NCI-H1436 treated with DMSO at 0.1 percent for 48 hours (cell line): ENCODE measurements at places on chromosomes 7 and 10.

DNA sequence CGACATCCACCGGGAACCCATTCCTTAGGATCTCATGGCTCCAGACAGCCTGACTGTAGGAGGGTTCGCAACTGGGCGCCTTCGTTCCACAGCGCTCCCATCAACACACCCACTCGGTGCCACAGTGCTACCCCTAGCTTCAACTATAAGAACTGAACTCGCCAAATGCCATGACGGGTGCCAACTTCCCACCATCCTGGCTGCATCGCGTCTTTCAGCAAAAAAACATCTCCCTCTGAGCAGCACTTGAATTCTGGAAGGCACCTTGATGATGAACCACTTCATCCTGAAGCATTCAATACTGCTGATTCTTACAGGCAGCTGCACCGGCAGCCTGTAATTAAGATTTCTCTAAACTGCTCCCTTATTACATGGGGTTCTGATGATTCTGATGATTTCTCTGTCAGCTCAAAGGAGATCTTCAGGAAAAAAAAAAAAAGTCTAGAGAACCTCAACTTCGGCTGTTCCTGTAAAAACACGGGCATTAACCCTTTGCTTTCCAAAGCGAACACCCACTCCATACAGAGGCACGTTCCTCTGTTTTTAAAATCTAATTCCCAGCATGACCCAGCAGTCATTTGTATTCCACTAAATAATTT is 1.3 kb downstream of the CYTH3 start:
- DNase-seq = no peak

DNA sequence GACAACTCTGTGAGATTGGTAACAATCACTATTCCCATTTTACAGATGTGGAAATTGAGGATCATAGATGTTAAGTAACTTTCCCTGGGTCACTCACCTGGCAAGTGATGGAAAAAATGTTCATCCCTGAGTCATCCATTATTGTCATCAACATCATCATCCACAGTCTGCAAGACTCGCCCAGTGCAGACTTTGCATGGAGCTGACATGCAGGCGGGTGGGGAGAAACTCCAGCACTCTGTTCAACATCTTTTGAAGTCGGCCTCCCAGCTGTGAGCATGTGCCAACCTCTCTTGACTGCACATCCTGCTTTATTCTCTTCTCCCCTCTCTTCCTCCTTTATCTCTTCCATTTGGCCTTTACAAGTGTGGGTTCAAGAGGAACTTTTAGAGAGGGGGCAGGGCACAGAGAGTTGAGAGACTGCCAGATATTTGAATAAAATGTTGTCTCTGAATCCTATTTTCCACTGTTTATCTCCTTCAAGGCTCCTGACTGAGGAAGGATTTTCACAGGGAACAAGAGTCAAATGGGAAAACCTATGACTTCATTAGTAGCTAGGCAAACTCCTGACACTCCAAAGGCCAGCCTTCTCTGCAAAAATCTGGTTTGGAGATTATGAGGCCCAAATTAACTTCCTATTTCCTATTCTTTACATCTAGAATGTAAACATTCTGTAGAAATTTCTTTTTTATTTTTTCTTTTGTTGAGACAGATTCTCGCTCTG is 283.7 kb upstream of the PODXL start:
- DNase-seq = no peak

- no peak for DNase-seq
Observed at GRCh38 chr10:47036771-47037170, 125.5 kb downstream of the PTPN20 start.

GRCh38 chr10:48364659-48365405 is 58.4 kb downstream of the MAPK8 start:
- peak; percentile 17 for DNase-seq

DNA sequence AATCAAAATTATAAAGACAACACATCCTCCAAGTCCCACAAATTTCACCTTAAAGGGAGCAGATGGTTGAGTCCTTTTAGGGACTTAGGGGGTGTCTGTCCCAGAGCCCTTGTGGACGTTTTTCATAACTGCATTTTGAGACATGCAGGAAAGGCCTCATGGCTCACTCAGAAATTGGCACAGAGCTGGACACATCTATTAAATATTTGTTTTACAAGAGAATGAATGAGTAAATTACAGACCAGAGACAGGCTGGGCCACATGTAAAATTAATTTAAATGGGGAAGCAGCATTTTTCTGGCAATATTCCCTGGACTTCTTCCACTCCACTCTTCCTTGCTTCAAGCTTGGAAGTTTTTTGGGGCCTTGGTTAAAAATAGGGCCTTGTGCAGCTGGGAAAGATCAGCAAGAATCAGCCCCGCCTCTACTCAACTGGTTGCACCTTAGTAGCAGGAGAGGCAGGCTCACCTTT is 20.0 kb downstream of the LAMB1 start:
- no peak for DNase-seq

DNA sequence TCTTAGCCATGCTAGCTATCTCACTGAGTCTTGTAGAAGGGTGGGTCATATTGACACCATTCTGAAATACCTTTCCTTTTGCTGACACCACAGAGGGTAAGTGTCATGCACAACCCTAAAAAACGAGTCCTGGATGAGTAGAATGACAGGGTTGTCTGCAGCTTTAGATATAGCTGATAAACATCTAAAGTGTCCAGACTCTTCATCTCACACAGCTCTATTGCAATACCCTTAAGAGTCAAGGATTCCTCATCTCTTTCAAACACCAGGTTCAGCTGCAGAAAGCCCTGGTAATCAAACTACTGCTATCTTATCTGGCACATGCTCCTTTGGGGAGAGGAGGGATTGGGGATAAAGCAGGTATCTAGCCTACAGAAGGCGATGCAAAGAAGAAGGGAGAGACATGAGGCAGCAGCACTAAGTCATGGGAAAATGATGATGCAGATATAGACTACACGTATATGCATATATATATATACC is 127.0 kb downstream of the ANK3 start:
- no peak for DNase-seq

DNA sequence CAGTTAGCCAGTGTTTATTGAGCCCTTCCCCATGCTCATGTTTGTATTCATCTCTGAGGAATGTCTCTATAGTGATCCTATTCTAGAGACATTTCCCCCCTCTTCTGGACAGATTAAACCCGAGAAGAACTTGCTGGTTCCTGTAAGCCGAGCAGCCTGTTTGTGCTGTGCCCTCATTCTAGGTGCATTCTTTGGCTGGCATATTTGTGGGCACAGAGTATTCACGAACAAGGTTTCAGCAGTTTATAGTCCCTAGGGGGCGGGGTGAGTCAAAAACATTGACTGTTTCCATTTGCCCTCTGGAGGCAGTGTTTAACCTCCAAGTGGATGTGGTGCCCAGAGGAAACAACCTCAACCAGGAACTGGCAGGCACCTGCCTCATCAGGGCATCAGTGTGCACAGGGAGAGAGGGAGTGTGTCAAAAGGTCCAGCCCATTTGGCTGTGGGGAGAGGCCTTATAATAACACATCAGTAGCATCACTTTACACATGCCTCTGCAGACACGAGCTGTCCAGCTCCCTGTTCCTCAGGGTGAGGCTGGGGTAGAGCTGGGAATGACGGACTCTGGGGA is 273.3 kb upstream of the LRGUK start:
- peak; percentile 7 for DNase-seq

DNA sequence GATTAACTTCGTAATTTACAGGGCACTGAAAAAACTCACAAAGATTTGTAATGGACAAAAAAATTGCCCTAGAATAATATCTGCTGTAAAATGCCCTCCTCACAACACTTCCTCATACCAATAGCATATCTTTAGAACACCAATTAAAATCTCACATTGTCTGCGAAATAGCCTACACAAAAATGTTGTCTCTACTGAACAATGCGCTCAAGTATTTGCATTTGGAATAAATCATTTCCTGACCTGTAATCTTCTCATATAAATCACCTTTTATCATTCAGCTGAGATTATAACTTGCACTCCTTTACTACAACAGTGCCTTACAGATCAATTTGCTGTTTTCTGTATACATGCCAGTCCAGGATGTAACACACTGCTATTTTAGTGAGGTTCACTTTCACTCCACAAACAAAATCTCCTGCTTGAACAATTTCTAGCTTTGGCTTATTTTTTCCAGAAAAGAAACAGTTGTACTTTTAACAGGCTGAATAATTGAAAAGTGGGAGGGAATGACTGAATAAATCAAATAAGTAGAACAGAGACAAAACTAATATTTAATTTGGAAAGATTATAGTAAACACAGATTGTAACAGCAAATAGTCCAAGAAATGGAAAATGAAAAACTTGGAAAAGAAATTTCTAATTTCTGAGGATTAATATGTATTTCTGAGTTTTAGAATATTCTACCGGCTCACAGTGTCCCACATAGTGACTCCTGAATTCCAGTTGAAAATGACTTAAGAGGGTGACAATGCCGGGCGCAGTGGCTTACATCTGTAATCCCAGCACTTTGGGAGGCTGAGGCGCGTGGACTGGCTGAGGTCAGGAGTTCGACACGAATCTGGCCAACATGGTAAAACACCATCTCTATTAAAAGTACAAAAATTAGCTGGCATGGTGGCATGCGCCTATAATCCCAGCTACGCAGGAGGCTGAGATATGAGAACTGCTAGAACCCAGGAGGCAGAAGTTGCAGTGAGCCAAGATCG is 30.6 kb downstream of the JMJD1C start:
- no peak for DNase-seq

DNA sequence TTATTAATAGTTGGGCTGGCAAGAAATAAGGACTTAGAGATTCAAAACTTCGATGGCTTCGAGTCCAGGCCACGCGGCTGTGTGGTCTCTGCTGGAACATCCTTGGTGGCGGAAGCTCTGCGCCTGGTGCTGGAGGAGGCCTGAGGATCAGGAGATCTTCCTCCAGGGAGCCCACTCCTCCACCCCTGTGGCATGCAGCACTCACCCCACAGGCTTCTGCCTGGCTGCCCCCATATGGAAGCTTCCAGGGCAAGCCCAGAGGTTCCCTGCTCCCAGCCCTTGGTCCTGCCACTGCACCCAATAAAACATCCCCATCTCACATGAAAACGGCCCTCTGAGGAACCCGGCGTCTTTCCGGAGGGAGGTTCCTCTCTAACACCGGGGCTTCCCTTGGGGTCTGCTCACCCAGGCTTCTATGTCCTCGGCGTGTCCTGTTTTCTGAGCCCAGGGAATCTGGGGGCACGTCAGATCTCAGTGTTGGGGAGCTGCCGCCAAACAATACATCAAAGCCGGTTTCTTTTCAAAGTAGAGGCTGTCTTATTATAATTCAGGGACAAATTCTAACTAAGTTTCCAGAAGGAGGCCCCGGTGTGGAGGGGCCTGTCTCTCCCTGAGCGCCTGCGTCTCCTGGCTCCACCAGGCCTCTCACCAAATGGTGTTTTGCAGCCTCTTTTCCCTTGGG is 32.4 kb downstream of the CALML3 start:
- DNase-seq = no peak

DNA sequence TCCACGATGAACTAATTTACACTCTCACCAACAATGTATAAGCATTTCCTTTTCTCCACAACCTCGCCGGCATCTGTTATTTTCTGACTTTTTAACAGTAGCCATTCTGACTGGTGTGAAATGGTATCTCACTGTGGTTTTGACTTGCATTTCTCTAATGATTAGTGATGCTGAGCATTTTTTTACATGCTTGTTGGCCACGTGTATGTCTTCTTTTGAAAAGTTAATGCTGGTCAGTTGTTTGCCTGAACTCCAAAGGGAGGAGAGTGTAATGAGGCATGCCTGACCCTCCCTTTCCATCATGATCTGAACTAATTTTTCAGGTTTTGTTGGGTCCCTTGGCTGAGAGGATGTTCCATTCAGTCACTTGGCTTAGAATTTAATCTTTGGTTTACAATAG is 50.7 kb upstream of the SVIL start:
- DNase-seq = no peak

GRCh38 chr7:47581804-47582763 is at the start of gene TNS3:
Gene TNS3, minus strand, starts transcription at chr7:47582111. Its CDS starts 142,475 bp downstream, at chr7:47439636.
- DNase-seq = no peak

DNA sequence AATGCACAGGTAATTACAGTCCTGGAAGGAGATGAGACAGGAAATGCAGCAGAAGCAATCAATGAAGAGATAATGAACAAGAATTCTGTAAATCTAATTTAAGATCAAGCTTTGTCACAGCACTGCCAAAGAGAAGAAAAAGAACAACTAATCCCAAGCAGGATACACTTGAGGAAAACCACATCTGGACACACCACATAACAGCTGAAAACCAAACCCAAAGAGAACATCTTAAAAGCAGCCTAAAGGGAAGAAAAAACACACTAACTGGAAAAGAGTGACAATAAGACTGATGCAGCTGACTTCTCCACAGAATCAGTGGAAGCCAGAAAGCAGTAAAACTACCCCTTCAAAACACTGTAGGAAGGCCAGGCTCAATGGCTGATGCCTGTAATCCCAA is 10.2 kb downstream of the CYTH3 start:
- no peak for DNase-seq

DNA sequence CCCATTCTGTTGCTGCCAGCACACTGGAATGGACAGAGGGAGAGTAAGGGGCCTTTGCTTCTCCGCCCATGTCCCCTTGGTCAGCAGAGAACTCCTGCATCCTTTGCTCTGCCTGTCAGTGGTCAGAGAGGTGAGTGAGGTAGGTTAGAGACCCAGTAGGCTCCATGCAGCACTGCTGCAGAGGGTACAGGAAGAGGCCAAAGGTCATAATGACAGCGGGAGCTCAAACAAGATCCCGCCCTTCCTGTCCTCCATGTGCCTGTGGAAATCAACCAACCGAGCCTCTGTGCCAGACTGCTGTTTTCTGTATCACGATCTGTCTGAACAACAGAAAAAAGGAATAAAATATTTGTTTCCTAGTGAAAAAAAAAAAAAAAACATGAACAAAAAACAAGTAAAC is 81.4 kb downstream of the ZNF33B start:
- DNase-seq = no peak

GRCh38 chr7:115024276-115024675 is 102.4 kb downstream of the MDFIC start:
- DNase-seq = no peak

DNA sequence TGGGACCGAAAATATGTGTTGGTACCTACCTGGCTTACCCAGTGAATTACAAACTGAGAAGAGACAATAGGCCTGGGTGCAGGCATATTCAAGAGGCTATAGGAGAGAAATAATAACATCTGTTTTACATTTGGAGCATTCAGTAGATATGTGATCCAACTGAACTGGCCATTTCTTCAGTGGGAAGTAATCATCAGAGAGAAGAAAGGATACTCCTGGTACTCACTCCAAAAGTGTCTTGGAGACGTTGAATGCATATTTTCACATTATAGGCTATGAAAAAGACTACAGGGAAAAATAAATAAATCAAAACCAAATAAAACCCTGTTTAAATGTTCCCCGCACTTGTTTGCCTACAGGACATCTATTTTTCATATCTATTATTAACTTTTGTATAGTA is 1680.3 kb downstream of the REEP3 start:
- no peak for DNase-seq
